ENCODE measurements at places on chromosomes 13 and 19.

DNA sequence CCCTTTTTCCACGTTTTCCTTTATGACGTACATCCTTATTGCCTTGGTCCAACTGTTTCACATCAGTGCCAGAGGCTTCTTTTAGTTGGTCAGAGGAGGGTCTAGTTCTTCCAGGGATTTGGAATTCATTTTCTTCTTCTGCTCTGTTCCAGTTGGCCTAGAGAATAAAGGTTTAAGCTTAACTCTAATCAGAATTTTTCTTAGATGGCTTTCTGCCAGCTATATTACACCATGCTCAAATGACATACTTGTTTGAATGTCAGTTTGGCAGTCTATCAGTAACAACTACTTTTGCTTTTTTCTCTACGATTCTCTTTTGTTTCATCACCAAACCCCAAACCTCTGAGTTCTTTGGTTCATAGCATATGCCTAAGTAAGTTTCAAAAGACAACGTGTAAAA lies 16.8 kb downstream of the SPART start:
- DNase-seq: no peak

GRCh38 chr19:2150794-2151338 lies 500 bp downstream of the AP3D1 start:
- peak; percentile 55 for DNase-seq

- peak; percentile 50 for DNase-seq
Measured at GRCh38 chr19:15466851-15467733, 2.7 kb upstream of the RASAL3 start.

DNA sequence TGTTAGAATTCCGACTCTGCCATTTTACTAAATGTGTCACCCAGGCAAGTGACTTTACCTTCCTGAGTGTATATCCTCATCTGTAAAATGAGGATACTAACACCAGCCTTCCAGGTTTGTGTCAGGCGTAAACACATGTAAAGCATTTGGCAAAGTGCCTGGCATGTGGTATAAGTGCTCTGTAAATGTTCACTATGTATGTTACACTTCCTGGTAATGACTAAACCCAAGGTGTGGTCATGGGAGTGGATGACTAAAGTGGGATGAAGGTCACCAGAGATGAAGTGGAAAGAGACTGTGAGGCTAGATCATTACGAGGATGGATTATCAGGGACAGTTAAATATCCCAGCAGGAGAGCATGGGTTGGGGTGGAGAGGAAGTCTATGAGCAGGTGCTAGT lies 25.6 kb downstream of the DEDD2 start:
- peak; percentile 99 for DNase-seq

GRCh38 chr13:113090806-113091205 lies 14.8 kb upstream of the F7 start:
- no peak for DNase-seq

DNA sequence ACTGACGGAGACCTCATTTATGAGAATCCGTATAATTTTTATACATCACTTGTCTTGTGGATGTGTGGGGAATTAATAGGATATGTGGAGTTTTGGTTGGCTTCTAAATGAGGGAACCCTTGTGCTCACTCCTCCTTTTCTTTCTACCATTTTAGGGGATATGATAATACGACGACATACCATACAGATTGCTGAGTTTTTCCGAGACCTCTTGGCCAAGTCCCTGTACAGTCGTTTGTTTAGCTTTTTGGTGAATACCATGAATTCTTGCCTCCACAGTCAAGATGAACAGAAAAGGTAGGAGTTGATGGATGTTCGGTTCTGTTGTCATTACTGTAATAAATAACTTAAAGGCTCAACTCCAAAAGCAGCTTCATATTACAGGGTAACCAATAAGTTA lies 335.2 kb downstream of the MYO16 start:
- no peak for DNase-seq

DNA sequence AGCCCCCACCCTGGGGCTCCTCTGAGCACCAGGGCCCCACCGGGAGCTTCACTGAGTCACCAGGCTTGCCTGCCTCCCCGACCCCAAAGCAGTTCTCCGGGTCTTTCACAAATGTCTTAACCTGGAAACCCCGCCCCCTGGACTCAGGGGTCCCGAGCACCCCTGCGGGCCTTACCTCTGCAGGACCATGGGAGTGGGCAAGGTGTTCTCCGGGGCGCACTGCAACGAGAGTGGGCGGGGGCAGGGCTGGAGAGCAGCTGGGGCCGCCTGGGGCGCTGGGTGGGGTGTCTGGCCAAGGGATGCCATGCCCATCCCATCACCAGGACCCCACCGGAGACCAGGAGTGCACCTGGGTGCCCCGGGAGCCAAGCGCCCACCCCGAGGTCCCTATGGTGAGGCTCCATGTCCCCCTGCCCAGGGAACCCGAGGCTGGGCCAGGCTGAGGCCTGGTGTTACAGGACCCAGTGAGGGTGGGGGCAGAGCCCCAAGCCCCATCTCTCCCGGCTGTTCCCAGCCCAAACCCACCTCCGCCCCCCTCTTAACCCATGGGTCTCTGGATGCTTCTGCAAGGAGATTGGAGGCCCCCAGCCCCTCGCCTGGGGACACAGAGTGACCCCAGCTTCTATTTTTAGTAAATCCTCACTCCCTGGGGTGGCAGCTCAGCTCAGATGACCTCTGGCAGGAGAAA lies 10.9 kb downstream of the MKNK2 start:
- DNase-seq: no peak

DNA sequence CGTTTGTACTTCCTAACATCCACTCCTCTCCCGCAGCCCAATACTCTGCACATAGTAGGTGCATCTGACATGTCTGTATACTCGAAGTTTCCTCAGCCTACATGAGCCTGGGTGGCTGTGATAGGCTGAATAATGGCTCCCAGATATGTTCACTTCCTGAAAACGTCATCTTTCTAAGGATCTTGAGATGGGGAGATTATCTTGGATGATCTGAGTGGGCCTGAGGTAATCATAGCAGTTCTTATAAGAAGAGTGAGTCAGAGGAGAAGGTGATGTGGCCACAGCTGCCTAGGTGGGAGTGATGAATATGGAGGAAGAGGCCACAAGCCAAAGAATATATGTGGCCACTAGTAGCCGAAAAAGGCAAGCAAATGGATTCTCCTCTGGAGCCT lies 84.2 kb downstream of the AKAP11 start:
- DNase-seq: no peak

DNA sequence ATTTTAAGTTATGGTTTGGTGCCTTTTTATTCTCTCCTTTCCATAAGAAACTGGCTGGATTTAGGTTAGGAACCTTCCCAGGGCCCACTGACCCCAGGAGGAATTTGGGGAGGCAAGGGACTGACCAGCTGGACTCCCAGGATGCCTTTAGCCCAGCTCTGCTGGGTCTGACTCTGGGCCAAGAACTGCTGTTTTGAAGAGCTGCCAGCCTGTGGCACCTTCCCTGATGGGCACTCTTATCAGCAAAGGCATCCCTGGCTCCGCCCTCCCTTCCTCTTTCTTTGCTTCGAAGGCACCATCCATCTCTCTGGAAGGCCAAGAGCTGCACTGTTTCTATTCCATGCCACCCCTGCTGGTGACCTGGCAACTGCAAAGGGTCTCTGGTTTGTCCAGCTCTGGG lies 174.7 kb downstream of the POU4F1 start:
- DNase-seq: no peak

DNA sequence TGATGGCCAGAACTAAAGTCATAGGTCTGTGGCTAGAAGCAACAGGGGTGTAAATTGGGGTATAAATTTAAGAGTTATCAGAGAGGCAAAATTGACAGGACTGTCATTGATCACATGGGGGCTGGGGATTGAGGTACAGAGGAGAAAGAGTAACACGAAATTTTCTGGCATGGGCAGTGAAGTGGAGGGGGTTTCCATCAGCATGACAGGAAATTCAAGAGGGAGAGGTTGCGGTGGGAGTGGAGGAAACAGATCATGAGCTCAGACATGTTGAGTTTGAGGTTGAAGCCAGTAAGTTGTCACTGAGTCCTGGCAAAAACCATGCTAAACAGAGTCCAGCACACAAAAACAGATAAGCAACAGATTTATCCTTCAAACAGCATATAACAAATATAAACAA lies 192.1 kb upstream of the TSC22D1 start:
- no peak for DNase-seq

DNA sequence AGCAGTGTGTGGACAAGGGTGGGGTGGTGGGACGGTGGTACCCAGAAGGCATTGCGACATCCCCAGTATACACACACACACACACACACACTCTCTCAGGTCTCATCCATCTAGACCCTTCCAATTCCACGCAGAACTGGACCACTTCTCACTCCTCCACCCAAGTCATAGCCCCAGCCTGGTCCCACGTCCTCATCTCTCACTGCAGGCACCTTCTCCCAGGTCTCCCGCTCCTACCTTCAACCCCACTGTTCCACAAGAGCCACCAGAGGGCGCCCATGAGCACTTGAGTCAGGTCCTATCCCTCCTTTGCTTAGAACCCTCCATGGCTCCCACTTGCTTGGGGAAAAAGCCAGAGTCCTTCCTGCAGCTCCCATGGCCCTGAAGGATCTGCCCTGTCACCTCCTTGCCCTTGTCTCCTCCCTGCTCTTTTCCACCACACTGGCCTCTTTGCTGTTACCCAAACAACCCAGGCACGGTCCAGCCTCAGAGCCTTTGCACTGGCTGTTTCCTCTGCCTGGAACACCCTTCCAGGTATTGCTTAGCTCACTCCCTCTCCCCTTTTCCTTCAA lies 62.6 kb downstream of the IER2 start:
- DNase-seq: peak; percentile 78

- DNase-seq: no peak
Measured at GRCh38 chr13:111904701-111905608, 162.0 kb upstream of the SOX1 start.

GRCh38 chr13:41492432-41493260 lies 35.3 kb downstream of the RGCC start:
- DNase-seq: peak; percentile 14

GRCh38 chr13:32032759-32033158 lies 1.2 kb downstream of the FRY start:
- no peak for DNase-seq

DNA sequence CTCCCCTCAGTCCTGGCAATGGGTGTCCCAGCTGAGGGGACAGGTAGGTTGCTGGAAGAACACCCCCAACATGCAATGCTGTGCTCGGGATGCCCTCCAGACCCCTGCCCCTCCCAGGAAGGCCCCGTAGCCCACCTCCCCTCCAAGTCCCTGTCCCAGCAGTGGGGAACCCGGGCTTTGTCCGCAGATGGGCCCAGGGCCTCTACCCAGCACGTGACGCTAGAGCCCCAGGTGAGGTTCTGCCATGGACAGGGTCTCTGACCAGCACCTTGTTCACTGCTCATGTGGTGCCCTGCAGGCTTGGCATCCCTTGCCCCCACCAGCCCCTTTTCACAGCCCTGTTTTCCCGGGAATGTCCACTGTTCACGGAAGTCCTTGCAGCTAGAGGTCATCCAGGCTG lies 220.0 kb upstream of the SGCG start:
- DNase-seq: no peak

DNA sequence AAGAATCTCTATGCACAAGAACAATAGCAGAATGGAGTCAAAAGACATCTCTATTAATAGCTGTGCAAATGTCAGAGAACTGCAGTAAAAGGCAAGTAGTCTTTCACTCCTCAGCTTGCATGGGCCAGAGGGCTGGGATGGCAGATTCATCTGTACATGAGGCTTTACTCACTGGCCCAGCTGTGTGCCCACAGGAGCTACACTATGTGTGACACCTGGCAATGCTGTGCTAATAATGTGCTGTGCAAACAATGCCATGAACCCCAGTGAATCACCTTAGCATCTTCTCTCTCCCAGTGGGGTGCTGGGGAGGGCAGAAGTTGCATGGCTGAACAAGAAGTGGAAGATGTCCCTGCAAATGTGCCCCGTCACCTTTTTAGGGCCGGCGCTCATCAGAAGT lies 73.1 kb downstream of the KL start:
- DNase-seq: peak; percentile 15

- no peak for DNase-seq
Measured at GRCh38 chr19:55352040-55352439, 2.5 kb downstream of the COX6B2 start.

DNA sequence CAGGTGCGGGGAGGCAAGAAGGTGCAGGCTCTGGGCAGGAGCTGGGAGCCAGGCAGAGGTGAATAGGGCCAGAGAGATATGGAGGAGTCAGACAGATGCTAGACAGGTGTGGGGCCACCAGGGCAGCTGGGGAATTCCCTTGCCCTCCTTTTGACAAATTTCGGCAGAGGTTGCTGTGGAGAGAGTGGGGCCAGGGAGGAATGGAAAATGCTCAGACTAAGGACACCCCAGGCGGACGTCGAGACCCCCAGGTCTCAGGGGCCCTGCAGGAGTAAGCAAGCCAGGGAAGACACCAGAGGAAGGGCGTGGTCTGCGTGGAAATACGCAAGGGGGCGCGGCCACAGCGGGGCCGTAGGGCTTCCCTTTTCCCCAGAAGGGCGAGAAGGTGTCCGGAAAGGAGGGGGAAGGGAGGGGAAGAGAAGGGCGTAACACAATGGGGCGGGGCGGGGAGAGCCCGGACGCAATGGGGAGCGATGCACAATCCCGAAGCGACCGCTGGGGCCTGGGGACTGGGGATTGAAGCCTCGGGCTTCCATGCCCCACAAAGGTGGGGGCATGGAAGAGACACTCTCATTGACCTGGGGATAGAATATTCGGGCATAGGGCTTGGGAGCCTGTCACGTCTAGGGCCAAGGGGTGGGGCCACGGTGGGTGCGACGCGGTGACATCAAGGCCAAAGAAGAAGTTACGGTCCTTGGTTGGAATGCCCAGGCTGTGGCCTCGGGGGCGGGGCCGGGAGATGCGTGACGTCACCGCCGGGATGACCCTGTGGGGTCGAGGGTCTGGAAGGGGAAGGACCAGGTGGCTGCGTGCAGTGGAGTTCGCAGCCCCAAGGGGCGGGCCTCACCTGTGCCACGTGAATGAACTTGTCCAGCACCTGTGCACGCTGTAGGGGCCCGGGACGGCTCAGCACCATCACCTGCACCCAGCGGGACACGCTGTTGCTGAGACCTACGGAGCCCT lies 8.2 kb downstream of the RASGRP4 start:
- peak; percentile 73 for DNase-seq

GRCh38 chr13:98039964-98040363 lies 86.5 kb downstream of the IPO5 start:
- no peak for DNase-seq

DNA sequence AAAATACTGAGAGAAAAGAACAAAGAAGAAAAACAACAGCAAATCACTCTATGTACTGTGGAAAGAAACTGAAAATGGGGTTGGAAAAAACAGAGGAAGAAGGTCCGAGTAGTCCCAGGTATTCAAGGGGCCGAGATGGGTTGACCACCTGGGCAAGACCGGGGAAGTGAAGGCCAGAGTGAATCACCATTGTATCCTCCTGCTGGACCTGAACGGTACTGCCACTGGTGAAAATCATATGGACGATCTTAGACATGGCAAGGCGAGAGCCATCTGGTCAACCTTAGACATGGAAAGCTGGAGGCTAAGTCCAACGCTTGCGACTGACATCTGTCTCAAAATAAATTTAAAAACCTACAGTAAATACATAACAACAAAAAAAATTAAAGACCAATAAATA lies 44.4 kb upstream of the ZNF91 start:
- DNase-seq: peak; percentile 53

DNA sequence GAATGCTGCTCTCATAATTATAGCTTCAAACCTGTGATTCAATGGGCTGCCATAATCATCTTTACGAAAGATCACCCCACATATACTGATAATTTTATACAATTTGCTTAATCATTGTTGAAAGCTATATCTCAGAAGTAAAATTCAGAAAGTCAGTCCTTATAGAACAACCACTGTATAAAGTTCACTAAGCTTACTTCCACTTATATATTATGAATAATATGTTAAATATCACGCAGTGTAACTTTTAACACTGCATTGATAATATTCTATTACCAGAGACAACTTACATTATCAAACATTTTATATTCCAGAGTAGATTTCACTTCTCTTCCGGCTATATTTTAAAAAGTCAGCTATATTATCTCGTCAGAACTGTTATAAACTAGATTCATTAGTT lies 550.1 kb upstream of the PCDH20 start:
- no peak for DNase-seq
